ENCODE measurements at places on chromosomes 11 and 22. TPM values are rescaled to one million over a fixed set of nuclear protein-coding genes. Genes with fewer than 3 reads are reported as not detected.

IL18 gene
- total RNA-seq = 94.3 TPM

RFPL2 gene
- 0.10 TPM for total RNA-seq

CPT1A gene
- 39.7 TPM for total RNA-seq

FUT4 gene
- 2.6 TPM for total RNA-seq

SLN gene
- 0.82 TPM for total RNA-seq

TRPM5 gene
- not detected for total RNA-seq

SEPTIN3 gene
- 1.2 TPM for total RNA-seq

RAG2 gene
- not detected for total RNA-seq

CECR2 gene
- total RNA-seq = 0.08 TPM

CBX6 gene
- 31.3 TPM for total RNA-seq

NLRP10 gene
- not detected for total RNA-seq

OR8A1 gene
- not detected for total RNA-seq

ADORA2A gene
- 1.4 TPM for total RNA-seq

MS4A12 gene
- total RNA-seq = not detected

SPDYC gene
- total RNA-seq = not detected

CARD18 gene
- not detected for total RNA-seq

MGAT3 gene
- 0.38 TPM for total RNA-seq

OR51B5 gene
- total RNA-seq = not detected

POU2AF3 gene
- total RNA-seq = 0.53 TPM

GCAT gene
- 2.6 TPM for total RNA-seq

GRAMD4 gene
- 12.9 TPM for total RNA-seq

POTEH gene
- total RNA-seq = not detected

SLC25A18 gene
- total RNA-seq = 0.06 TPM

RASD2 gene
- total RNA-seq = 1.1 TPM
